ENCODE measurements at places on chromosomes 5 and 9.

DNA sequence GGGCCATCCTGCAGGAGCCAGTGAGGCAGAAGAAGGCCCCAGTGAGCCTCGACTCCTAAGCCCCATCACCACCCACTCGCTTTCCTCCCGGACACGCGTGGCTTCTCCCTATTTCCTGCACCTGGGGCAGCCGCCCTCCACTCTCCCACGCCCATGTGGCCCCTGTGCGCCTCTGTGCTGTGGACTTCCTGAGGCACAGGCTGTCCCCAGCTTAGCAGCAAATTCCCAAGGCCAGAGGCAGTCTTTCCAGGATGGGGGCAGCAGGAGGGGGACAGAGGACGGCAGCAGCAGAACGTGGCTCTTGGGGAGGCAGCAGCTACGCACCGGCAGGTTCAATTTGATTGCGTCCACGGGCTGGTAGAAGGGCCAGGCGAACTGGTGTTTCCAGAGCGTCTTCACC, 14.9 kb downstream of the BRD3 start:
- no peak for DNase-seq

DNA sequence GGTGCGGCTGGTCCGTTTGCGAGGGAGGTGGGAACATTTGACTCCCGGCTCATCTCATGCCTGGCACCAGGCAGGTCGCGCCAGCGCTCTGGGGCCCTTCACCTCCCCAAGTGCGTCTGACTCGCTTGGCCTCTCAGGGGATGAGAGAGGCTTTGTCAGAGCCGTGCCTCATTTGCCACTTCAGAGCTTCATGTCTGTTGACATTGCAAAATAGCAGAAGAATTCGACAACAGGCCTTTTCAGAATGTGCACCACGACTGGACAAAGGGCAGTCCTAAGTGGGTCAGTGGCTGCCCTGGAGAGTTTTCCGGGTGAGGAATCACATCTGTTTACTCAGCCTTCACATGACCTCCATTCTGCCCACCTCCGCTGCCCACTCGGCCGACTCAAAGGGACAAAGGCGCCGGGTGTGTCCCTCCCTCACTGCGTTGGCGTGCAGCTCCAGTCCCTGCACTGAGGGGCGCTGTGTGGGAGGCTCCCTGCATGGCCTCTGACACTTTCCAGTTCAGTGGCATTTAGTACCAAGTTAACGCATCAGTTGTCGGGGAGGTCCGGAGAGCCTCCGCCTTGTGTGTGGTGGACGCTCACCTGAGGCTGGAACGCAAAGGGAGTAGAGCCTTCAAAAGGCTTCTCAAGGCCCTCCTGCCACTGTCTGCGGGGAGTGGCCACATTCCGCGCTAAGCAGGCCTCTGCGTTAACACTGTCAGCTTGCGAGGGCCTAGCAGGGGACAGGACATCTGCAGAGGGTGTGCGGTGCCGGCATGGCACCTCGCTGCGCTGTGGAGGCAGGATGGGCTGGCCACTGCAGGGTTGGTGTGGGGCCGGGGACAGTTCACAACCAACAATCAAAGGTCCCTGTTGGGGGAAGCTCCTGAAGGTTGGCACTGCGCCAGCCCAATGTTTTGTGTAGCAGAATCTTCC, 171.5 kb downstream of the NXNL2 start:
- DNase-seq, result no peak

DNA sequence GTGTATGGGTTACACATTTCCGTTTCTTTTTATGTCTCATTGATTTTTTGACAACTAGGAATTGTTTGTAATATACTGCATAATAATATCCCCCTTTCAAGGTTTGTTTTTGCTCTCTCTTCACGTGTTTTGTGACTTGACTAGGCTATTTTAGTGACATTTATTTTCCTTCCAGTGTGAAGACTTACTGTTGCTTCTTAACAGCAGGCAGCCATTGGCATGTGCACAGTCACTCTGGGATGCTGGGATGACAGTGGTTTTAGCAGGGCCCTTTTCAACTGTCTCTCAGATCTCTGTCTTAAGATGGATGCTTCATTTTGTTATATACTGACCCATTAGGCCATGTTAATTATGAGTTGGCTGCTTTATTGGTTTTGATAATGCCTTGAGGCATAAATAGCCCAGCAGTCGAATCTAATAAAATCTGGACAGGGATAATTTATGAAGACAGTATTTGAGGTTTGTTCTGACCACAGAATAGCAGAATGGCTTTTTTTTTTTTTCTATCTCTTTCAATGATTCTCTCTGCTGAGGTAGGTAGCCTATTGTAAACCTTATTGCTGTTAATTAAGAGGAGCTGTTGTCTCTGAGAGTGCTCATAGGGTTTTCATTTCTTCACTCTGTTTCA, 536.0 kb downstream of the GABRG2 start:
- DNase-seq, result no peak

DNA sequence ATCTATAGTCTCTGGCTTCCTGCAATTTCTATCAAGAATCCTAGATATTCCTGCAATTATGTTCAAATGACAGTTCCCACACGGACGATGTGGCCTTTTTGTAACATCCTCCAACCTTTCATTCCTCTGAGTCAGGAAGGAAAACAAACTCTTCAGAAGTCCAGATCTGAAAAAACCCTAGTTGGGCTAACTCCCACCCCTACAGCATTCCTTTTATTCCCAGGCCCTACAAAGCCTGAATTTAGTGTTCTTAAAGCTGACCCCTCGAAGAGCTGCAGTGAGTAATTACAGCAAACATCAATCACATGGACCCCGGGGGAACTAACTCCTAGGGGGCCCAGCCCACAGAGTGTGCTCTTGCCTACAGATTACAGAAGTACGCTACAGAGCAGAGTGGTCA, 99.7 kb downstream of the SERINC5 start:
- no peak for DNase-seq

DNA sequence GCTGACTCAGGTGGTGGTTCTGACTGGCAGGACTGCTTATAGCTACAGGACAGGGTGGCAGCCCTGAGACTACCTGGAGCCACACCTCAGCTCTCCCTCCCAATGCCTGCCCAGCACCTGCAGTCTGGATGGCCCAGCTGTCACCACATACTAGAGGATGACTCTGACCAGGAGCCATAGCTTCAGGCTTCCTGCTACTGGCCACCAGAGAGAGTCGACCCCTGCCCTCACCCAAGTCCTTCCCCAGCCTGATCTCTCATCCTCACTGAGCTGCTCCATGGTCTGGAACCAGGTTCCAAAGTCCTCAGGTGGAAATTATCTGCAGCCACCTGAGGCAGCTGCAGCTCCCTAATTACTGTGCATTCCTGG, 25.6 kb upstream of the TDRD7 start:
- DNase-seq, result no peak

DNA sequence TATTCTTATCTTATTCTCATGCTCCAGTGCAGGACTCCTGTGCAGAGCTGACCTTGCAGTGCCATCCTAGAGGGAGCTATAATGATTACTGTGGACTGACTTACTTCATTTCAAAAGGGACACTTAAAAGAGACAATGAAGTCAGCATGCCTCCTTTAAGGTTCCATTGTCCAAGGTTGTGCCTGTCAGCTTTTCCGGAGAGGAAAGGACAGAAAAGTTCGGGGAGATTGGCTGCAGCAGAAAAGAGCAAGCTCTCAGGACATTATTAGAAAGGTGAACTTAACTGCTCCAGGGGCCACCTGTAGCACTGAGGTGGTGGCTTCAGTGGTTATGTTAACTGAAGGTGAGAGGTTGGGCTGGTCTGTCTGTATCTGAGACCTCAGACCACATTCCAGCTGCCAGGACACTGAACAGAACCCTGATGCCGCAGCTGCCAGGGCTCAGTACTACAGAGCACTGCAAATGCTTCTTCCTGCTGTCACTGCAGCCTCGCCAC, 112.9 kb downstream of the ST8SIA4 start:
- no peak for DNase-seq

DNA sequence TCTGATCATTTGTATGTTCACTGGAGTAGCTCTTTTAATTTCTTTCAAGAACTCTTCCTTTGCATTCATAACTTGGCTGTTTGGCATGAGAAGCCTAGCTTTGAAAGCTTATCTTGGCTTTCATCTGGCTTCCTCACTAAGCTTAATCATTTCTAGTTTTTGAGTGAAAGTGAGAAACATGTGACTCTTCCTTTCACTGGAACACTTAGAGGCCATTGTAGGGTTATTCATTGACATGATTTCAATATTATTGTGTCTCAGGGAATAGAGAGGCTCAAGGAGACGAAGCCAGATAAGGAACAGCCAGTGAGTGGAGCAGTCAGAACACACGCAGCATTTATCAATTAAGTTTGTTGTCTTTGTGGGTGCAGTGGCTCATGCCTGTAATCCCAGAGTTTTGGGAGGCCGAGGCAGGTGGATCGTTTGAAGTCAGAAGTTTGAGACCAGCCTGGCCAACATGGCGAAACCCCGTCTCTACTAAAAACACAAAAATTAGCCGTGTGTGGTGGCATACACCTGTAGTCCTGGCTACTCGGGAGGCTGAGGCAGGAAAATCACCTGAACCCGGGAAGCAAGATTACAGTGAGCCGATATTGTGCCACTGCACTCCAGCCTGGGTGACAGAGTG, 98.3 kb downstream of the UGCG start:
- no peak for DNase-seq

DNA sequence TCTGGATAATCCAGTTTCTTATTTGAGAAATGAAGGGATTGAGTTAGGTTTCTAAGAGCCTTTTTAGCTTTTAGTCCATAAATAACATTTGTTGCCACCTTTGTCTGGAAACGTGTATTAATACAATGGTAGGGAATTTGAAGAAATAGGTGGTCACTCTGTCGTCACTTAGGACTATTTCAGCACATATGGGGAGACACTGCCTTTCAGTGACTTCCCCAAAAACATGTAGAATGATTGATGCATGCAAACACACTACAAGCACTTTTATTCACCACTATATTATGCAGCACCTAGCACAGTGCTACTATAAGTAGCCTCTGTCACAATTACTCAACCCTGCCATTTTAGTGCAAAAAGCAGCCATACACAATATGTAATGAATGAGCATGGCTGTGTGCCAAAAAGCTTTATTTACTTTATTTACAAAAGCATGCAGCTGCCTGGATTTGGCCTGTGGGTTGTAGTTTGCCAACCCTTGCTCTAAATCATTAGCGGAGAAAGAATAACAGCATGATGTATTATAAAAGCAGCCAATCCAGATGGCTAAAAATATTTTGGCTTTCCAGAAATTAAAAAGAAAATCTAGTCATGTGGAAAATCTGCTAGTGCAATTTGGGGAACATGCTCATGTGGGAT, 154.2 kb upstream of the HMHB1 start:
- no peak for DNase-seq

DNA sequence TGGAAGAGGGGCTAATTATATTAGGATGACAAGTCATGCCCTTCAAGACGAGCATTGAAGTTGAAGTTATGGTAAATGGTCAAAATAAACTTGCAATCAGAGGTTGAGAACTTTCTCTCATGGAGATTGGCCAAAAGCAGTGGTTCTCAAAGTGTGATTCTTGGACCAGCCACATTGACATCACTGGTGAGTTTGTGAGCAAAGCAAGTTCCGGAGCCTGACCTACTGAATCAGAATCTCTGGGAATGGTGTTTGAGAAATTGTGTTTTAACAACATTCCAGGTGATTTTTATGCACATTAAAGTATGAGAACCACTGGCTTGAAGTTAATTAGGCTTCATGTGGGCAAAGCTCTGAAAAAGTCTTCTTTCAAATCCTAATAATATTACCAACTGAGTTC, 403.5 kb downstream of the ZSWIM6 start:
- no peak for DNase-seq

DNA sequence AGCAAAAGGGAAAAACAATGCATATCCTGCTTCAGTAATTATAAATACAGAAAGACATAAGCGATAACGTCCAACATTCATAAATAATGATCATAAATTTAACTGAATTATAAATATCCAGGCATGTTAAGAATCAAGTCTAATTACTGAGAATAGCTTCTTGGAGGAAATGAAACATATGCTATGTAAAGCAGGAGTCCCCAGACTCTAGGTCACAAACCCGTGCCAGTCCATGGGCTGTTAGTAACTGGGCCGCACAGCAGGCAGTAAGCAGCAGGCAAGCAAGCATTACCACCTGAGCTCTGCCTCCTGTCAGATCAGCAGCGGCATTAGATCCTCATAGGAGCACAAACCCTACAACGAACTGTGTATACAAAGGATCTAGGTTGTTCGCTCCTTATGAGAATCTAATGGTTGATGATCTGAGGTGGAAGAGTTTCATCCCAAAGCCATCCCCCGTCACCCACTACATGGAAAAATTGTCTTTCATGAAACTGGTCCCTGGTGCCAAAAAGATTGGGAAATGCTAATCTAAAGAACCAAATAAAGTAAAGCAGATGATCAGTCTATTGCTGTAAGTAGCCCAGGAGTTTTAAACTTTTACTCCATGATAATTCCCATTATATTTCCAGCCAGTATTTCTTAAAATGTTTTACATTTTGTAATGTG, 50.4 kb downstream of the CERT1 start:
- peak; percentile 45 for DNase-seq

DNA sequence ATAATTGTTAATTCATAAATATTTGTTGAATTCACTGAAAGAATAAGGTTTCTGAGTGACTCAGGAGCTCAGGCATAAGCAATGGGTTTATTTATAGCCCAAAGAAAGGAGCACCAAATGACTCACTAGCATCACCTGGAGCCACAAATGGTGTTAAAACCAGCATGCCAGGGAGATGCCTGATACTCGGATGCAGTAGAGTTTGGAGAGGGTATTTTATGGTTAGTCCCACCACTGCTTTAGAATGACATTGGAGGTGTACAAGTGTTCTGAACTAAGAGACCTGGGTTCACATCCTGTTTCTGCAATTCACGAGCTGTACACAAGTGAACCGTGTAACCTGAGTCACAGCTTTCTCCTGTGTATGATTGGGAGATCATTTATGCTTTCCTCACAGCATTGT, 25.2 kb downstream of the CCL28 start:
- DNase-seq, result no peak
